Thyroid gland (tissue), 4 donors: ENCODE measurements at places on chromosomes 2 and 18.
A peak's percentile ranks its signal among the peaks of the same experiment; 100 is the strongest.

GRCh38 chr2:118992740-118993391 is 50.9 kb downstream of the MARCO start:
- no peak for DNase-seq

DNA sequence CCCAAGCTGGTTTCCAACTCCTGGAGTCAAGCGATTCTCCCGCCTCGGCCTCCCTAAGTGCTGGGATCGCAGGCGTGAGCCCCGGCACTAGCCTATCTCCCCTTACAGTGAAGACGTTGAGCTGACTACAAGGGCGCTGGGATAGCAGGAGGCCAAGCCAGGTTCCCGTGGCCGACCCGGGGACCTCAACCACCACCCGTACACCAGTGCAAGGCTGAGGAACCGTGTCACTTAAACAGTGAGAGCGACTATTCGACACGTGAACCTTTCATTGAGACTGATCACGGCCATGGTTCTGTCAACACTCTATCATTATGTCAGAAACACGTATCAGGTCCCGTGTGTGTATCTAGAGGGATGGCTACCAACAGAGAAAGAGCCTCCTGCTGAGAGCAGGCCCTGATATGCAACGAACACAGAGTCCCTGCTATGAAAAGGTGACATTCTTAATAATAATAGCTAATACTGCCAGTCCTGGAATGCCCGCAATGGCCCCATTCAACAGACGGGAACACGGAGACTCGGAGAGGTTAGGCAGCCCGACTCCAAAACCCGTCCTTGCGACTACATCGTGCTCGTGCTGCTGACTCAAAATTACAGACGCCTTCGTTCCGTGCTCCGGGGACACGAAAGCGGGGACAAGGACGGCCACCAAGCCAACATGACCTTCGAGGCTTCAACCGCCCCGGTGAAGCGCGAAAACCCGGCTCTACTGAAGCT is 833 bp downstream of the AFG3L2 start:
- peak; percentile 9 for DNase-seq

DNA sequence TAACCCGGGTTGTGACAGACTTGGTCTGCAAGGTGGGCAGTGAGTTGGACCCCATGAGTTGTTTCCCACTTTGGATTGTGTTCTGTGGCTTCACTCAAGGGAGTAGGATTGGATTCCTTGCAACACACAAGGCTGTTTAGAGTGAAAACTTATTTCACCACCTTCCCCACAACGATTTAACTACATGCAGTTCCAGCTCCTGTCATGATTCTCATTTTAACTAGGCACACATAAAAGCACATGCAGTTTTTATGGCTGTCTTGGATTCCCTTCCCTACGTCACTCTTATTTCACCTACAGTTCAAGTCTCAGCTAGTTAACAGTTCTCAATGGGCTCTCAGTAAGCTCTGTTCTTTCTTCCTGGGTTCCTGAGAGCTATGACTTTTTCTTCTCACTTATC is 15.9 kb downstream of the EFEMP1 start:
- no peak for DNase-seq

GRCh38 chr2:54330926-54331835 is 75.2 kb upstream of the TSPYL6 start:
- DNase-seq: peak; percentile 3

DNA sequence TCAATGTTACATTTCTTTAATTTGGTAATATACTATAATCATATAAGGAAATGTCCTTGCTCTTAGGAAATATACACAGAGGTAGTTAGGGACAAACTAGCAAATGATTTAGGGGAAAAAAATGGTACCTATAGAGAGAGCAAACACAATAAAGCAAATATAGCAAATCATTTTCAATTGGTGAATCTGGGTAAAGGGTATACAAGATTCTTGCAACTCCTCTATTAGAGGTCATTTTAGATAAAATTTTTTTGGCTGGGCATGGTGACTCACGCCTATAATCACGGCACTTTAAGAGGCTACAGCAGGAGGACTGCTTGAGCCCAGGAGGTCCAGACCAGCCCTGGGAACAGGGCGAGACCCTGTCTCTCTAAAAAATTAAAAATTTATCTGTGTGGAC is 44.4 kb downstream of the STRN start:
- no peak for DNase-seq

GRCh38 chr2:239014458-239015217 is 166.8 kb downstream of the TWIST2 start:
- no peak for DNase-seq

GRCh38 chr18:63677500-63678225 is 16.0 kb upstream of the SERPINB3 start:
- no peak for DNase-seq

- DNase-seq: no peak
Observed at GRCh38 chr18:74604774-74605173, 7.1 kb downstream of the ZNF407 start.

GRCh38 chr2:225683258-225683657 is 283.7 kb downstream of the NYAP2 start:
- no peak for DNase-seq

DNA sequence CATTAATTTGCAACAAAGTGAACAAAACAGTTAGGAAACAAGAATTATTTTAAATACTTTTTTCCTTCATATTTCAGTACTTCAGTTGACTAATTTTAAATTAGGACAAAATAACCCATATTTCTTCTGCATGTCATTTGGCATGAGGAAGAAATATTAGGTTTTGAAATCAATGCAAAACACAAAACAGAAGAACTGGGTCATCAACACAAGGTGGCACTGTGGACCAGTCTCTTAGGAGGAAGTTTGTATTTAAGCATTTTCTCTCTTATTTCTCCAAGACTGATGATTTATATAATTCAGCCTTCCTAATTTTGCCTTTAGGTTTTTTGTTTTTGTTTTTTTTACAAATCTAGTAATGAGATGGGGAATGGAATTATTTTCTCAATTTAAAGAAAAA is 352.8 kb upstream of the KCNH7 start:
- peak; percentile 16 for DNase-seq

DNA sequence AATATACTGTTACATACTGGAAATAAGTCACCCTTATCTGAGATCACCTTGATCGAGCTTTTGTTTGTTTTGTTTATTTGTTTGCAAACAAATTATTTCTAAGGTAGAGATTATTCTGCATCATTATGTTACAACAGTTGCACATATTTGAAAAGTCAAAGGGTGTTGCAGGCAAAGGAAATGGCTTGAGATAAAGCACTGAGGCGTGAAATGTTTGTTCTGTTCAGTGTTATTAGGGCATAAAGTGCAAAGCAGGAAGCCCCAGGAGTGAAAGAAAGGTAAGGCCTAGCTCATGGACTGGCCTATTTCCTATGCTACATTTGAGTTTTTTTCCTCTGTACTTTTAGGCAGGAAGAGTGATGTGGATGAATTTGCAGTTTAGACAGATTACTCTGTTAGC is 1815.6 kb upstream of the LRRTM1 start:
- no peak for DNase-seq

- no peak for DNase-seq
Observed at GRCh38 chr2:101736861-101737291, 39.4 kb downstream of the MAP4K4 start.

- no peak for DNase-seq
Observed at GRCh38 chr2:143452817-143453451, 323.7 kb downstream of the ARHGAP15 start.

- DNase-seq: no peak
Observed at GRCh38 chr18:42510540-42510939, 555.5 kb downstream of the PIK3C3 start.

GRCh38 chr2:221822416-221822815 is 250.3 kb upstream of the EPHA4 start:
- DNase-seq: no peak

DNA sequence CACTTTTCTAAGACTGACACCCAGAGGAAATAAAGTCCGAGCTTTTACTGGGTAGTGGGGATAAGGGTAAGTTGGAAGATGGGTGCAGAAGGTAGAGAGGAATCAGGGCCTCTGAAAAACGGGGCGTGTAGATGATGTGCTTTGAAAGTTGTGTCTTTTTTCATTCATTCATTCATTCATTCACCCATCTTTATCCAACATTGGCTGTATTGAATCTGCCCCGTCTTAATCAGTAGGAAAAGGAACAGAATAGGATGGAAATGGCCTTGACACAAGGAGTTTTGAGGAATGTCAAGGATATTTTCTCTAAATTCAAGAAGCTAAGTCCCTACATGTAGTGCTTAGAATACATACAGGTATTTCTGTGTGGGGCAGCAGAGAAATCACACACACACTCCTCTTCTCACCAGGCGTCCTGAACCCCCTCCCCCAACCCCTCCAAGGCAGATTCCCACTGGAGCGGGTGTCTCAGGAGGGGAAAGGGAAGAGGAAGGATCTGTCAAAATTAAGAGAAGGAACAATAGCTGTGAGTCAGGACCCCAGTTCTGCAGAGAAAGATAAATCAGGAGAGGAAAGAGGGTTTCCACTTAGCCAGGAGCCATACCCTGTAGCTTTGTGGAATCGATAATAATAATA is 13.9 kb downstream of the DYSF start:
- DNase-seq: no peak

- DNase-seq: no peak
Observed at GRCh38 chr2:219525533-219526232, 11.4 kb downstream of the ASIC4 start.

DNA sequence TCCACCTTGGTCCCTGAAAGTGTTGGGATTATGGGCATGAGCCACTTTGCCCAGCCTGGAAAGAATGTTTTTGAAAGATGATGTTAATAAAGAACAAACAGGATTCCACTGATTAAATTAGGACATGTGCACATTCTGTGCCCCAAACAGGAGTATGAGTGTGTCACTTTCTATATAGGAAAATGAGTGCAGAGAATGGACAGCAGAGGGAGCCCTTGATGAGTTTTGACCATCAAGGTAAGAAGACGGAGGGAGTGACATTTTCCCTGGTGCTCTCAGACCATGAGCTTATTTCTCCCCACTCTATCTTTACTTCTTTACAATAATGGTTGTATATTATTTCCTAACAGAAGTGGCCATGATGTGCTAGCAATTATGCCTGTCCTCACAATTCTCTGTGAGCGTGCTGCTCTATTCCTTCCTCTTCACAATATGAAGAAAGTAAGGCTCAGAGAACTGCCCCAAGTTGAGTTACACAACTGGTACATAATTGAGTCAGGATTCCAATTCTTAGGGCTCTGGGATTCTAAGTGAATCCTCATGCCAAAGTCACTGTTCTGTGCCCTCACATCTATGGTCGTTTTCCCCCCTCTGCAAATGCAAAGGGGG is 20.6 kb downstream of the RPL37A start:
- peak; percentile 72 for DNase-seq

- no peak for DNase-seq
Observed at GRCh38 chr2:29117636-29118303, 2.6 kb downstream of the CLIP4 start.

DNA sequence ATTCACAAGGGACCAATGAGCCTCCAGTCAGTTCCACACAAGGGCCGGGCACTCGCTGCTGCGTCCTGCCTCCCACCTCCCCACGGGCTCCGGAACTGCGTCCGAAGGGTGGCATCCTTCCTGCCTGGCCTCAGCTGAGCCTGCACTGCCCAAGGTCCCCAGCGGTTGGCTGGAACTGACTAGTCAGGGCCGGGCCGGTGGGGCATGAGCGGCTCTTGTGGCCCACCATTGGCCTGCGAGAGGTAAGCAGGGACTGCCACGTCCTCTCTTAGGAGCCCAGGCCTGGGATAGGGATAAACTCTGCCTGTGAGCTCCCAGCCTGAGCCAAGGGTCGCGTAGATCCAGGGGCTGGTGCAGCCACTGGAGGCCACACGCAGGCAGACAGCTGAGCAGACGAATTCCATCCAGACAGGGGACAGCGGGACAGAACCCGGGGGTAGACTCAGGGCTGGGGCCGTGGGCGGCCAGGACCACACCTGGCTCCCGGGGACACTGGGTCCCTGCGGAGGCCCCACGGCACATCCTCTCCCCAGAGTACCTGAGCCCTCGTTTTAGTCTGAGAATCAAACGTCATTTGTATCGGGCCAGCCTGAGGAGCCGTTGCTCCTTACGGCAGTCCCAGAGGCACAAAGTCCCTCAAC is 148.4 kb downstream of the ZNF516 start:
- DNase-seq: no peak

DNA sequence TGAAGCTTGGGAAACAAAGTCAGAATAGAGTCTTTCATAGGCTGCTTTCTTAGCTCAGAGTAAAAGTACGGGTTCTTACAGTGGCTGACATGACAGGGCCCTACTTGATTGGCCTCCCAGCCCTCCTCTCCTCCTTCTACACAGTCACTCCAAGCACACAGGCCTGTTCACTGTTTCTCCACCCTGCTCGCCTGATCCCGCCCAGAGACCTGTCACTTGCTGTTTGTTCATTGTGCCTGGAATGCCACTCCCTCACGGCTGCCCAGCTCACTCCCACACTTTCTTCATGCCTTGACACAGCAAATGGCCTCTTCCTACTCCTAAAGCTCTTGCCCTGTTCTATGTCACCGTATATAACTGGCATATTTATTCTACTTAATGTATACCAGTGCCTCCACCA is 104.8 kb downstream of the MAP4K4 start:
- no peak for DNase-seq

GRCh38 chr2:185145316-185146121 is 547.2 kb downstream of the ZNF804A start:
- no peak for DNase-seq

DNA sequence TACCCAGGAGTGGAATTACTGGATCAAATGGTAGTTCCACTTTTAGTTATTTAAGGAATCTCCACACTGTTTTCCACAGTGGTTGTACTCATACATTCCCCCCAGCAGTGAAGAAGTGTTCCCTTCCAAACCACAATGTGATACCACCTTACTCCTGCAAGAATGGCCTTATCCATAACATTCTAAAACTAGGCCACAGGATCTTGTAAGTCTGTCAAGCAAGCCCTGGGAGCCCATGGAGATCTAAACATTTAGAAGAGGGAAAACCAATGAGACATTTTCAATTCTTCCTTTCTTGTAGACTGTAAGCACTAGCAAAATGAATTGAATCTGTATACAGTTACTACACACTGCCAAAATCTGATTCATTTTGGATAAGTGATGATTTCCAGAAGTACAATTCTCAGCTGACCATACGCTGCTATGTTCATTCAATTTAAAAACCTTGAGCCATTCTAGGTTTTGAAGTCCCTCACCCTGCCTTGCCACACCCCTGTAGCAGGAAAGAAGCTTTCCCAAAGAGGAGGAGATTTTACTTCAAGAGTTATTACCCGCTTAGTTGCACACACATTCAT is 149.1 kb downstream of the SLC8A1 start:
- DNase-seq: no peak

DNA sequence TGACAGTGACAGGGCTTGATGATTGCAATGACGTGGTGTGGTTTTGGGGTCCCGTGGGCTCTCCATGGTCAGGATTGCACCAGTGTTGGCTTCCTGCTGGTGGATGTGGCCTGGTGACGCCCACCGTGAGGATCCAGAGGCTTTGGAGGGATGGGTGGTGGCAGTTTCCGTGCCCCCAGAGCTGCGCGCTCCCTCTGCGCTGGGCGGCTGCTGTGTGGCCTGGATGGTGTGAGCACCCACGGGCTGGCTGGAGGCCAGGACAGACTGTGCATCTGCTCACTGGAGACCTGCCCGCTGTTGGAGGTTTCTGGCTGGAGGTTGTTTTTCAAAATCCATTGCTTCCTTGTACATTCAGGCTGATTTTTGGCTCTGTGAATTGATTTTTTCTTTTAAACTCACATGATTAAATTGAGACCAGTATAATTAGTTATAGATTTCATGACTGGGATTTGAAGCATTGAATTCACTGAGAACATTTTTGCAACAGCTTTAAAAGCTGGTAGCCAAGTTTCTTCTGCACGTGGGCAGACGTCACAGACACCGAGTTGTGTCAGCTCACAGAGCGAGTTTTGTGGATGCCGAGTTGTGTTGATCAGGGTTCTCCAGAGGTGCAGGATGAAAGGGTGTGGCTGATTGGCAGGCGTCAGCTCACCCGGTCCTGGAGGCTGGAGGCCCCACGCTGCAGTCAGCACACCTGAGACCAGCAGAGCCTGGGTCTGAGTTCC is 72.7 kb downstream of the KCNG2 start:
- DNase-seq: no peak
